Posterior cingulate gyrus (tissue), 11 donors: ENCODE measurements at places on chromosomes 1 and 21.

DNA sequence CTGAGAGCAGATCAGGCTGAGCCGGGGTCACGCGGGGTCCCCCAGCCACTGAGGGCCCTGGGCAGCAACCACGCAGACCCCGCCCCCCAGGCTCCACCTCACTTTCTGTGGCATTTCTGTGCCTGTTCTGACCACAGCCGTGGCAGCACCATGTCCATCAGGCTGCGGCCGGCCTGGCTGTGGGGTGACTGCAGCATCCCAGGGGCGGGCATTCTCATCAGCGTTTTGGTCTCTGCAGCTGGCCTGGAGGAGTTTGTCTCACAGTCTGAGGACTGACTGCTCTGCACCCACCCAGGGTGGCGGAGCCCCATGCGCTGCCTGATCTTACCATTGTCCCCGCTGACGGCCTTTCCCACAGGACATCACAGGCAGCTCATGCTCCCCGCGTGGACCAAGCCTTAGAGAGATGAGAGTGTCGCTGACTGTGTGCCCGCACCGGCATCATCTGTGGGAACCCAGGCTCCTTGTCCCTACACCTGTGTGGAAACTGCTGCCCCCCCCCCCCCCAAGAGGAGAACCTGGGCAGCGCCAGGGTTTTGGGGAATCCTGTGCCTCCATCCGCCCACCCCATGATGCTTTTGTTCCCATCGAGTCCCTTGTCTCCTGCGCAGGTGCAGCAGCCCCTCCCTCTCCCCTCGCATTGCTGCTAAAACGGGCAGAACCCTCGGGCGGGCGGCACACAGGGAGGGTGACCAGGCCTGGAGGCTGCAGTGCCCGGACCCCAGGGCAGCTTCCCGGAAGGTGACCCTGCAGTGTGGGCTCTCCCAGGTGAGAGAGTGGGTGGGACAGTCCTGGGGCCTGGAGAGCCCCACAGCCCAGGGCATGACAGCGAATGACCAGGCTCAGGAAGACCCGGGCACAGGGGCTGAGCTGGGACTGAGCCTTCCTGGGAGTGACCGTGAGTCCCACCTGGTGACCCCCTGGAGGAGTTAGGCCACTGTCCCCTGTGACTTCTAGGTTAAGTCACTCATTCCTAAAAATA, 1.8 kb downstream of the KRTAP10-1 start:
- no peak for DNase-seq

DNA sequence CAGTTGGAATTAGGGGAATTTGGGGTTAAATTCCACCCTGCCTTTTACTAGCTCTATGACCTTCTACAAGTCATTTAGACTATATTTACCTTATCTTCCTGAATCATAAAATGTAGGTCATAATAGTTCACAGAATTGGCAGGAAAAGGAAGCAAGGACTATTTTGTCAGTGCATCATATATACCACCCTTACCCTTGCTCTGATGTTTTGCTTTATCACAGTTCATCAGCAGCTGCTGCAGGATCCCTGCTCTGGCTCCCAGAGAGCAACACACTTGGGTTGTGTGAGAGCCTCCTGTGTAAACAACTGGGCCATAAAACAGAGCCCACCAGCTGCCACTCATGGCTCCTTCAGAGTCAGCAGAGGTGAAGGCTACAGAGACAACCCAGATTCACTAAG, 631.6 kb upstream of the CAMK1G start:
- no peak for DNase-seq

DNA sequence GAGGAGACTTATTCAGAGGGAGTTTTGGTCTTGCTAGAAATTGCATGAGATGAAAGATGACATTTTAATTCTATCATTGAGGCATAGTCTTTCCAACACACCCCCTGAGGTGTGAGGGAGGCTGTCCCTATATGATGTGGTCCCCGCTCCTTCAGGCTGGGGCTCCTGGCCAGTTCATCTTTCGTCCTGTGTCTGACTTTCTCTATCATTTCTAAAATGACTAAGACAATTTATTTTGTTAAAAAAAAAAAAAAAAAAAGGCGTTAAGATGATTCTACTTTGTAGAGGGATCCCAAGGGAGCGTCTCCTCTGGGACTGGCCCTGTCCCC, 50.5 kb downstream of the PRKCZ start:
- DNase-seq, result no peak

DNA sequence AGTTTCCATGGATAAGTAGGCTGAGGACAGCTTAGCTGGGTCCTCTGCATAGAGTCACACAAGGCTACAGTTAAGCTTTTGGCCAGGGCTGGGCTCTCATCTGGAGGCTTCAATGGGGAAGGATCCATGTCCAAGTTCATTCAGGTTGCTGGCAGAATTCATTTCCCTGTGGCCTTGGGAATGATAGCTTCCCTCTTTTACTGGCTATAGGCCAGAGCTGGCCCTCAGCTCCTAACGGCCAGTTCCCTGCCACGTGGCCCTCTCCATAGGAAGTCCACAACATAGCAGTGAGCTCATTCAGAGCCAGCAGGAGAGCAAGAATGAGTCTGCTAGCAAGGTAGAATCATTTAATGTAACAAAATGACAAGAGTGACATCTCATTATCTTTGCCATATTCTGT, 15.1 kb upstream of the PODN start:
- no peak for DNase-seq

DNA sequence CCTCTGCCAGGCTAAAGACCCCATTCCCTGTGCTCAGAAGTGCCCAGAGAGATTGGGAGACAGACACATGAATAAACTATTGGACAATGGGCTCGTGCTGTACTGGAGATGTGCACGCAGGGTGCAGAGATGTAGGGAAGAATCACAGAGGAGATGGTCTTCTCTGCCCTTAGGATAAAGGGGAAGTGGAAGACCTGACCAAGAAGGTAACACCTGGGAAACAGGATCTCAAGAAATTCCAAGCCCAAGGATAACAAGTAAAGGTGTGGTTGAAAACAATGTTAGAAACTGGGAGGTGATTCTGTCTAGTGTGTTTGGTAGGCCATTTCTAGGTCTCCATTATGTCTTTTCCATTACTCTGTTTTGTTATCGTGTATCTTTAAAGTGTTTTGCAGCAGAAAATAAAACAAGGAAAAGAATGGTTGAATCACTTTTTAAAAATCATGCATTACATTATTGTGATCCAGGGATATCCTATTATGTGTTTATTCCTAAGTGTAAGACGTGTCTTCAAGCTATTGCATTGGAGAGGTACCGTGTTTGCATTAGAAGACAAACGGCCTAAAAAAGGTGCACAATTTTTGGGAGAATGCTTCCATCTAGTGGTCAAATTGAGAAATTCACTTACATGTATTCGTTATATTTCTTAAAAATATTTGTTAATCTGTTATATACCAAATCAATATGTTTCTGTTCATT, 40.8 kb upstream of the KCTD3 start:
- DNase-seq, result no peak

- DNase-seq, result no peak
Observed at GRCh38 chr1:164914208-164914607, 355.2 kb downstream of the PBX1 start.

DNA sequence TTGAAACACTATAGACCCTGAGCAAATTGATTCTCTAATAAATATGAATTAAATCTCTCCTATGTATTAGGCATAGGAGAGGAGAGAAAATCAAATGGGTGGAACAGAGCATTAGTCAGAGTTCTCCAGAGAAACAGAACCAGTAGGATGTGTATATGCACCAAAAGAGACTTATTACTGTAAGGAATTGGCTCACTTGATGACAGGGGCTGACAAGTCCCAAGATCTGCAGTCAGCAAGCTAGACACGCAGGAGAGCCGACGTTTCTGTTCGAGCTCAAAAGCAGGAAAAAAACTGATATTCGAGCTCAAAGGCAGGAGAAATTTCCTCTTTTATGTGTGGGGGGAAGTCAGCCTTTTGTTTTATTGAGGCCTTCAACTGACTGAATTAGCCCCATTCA, 259.2 kb upstream of the KAZN start:
- DNase-seq, result no peak

- no peak for DNase-seq
Observed at GRCh38 chr1:187396929-187397796, 568.4 kb downstream of the PLA2G4A start.

GRCh38 chr1:98468111-98468717, 193.3 kb upstream of the SNX7 start:
- DNase-seq, result no peak

DNA sequence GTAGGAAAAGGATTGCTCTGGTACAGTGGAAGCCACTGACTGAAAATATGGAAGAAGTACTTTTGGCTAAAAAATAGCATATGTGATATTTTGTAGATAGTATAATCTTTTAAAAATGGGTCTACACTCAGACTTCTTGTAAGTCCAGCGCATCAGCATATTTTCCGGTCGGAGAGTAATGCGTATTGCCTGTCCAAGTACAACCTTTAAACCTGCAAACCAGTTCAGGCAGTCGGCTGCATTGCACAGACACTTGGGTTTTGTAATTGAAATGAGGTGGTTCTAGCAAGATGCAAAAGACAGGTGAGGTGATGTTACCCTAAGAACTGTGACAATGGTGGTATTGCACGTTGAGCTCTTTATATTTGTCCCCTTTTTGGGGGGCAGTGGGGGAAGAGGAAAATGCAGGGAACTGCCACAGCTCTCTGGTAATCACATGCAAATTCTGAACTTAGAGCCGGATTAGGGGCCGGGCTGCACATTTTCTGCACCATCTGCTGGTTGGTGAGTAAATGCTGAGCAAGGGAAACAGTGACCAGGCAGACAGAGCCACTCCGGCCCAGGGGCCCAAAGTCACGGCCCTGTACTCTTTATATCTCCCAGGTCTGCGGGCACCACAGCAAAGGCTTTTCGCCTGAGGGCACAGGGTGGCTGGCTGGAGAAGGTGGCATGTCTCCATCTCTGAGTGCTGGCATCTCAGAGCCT, 2.3 kb downstream of the GPR137B start:
- peak; percentile 73 for DNase-seq

GRCh38 chr1:49346767-49347349, 570.2 kb upstream of the BEND5 start:
- no peak for DNase-seq

DNA sequence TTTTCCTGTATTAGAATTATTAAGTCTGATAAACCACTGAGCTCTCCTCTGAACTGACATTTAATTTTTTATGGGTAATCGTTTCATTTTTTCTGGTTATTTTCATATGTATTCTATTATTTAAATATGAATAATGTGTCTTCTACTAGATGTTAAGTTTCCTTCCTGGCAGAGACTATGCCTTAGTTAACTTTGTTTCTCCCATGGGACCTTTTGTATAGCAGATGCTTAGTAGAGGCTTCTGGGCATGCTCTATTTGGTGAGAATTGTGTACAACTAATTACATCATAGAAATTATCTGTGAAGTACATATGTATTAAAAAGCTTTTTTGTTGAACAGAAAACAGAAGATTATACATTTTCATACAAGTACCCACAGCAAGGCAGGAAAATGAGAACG, 23.4 kb downstream of the CTBS start:
- DNase-seq, result no peak

DNA sequence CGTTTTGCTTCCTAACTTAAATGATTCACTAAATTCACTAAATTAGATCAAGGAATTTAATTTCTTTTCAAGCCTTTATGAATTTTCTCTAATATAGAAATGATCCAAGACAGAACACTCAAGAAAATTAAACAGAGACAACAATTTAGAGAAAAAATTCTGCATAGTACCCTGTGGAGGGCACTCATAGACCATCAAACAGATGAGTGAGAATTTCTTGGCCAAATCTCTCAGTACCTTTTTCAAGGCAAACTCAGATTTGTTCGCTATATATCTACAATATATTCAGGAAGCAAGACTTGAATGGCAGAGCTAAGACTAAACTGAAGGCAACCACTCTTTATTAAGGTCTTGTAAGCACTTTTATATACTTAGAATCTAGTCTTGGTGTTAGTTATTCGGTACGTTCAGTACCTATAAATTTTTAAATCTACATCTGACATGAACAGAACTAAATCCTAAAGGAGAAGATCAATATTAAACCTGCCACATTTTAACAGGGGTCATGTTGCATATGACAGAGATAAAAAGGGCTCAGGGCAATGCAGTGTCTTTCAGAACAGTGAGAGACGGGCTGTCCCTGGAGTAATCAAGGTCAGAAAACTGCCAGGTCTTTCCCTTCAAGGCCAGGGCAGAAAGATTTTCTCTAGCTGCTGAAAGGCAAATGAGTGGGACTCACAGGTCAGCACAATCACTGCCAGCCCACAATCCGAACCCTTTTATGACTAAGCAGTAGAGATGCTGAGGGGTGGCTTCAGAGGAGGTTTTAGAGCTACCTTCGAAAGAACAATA, 118.8 kb upstream of the TMPRSS15 start:
- DNase-seq, result no peak

GRCh38 chr1:150730130-150730721, 9.5 kb upstream of the HORMAD1 start:
- no peak for DNase-seq

GRCh38 chr1:200379432-200379757, 30.4 kb downstream of the ZNF281 start:
- DNase-seq, result no peak

DNA sequence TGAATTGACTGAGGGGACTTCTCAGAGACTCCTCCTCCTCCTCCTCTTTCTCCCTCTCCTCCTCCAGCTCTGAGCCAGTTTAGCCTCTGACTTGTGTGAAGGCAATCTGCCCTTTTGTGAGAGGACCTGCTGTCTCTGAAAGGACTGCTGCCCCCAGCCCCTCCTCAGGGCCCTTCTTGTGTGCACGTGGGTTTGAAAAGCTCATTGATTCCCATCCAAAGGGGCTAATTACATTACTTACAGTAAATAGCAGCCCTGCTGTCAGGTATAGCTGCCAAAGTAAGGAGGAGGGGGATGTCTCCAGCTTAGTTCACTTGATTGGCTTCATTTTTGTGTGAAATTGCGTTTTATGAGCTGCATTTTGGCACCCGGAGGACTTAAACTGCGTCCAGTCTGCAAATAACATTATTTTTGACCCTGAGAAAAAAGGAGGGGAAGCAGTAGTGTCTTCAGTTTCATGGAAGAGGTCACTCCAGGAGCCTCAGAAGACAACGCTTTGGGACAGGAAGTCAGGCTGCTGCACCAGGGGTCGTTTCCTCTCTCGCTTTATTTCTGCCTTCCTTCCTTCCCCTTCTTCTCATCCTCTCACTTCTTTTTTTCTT, 1.8 kb upstream of the LHX9 start:
- no peak for DNase-seq

DNA sequence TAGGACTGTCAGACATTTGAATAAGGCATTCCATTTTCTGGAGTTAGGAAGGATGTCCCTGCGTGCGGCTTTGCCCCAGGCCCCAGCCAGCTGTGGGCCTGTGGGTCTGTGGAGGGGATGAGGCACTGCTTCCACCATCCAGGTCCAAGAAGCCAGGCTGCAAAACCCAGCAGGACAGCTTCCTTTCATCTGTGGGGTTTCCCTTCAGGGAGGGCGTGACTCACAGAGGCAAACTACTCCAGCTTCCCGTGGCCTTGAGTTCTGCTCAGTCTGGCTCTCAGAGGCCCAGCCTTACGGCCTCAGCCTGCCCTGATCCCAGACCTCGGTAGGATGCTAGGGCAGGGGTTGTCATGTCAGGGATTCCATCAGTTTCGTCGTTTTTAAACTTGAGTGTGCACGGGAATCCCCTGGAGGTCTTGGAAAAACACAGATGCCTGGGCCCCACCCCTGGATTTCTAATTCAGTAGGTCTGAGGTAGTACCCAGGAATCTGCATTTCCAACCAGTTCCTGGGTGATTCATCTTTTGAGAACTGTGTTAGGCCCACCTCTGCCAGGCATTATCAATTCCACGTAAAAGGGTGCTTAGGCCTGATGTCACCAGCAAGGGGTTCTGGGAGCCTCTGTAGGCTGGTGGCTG, 32.3 kb upstream of the TENT5C start:
- no peak for DNase-seq
